Iris pigment epithelial cell (primary cell): ENCODE measurements at places on chromosomes 7 and 10.
A peak's percentile ranks its signal among the peaks of the same experiment; 100 is the strongest.

- no peak for DNase-seq
Observed at GRCh38 chr7:104453190-104453589, 124.8 kb downstream of the LHFPL3 start.

GRCh38 chr10:59907918-59908807 is 1.8 kb upstream of the CCDC6 start:
- peak; percentile 95 for DNase-seq

GRCh38 chr7:55336540-55336939 is 28.6 kb upstream of the LANCL2 start:
- DNase-seq = no peak

GRCh38 chr7:1677206-1678080 is 7.4 kb downstream of the ELFN1 start:
- DNase-seq = no peak

DNA sequence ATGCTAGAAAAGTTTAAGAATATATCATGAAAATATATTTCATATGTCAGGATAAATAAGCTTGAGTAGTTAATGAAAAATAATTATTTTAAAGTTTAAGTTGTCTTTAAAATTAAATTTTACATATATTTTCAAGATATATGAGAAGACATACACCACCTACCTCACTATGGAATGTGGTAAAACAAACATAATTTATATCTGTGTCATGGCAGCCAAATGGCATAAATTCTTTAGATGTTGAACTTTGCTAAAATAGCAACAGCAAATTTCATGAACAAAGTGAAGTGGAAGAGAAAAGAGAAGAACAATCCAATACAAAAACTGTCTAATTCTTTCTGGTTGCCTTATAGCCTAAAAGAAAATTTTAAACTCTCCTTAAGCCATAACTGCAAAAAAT is 39.6 kb upstream of the SLC16A12 start:
- DNase-seq = peak; percentile 25

DNA sequence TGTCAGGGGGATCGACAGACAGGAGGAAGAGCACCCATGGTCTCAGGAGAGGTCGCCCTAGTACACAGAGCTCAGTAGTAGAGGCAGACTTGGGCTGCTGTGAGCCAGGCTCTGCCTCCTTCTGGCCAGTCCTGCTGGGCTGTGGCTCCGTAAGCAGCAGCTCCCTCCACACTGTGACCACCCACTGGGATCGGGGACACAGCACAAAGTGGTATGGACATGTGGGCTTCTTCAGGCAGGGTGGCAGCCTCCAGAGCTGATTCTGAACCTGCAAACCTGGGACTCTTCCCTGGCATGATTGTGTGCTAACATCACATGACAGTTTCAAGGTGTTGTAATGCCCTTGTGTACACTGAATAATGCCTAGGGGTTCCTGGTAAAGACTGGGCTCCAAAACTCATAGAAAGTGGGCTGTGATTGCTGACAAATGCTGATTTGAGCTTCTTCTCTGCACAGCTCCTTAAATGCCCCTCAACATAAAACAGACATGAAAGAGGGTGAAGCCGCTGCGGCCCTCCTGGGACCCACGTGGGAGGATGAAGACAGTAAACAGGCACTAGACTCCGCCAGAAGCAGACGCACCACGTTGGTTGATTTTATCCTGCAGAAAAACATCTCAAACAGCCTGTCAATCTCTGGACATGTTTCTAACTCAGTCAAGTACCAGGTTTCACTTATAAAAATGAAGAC is 76.7 kb downstream of the GPR26 start:
- no peak for DNase-seq

GRCh38 chr10:72953687-72954086 is 919 bp downstream of the PLA2G12B start:
- DNase-seq = no peak

DNA sequence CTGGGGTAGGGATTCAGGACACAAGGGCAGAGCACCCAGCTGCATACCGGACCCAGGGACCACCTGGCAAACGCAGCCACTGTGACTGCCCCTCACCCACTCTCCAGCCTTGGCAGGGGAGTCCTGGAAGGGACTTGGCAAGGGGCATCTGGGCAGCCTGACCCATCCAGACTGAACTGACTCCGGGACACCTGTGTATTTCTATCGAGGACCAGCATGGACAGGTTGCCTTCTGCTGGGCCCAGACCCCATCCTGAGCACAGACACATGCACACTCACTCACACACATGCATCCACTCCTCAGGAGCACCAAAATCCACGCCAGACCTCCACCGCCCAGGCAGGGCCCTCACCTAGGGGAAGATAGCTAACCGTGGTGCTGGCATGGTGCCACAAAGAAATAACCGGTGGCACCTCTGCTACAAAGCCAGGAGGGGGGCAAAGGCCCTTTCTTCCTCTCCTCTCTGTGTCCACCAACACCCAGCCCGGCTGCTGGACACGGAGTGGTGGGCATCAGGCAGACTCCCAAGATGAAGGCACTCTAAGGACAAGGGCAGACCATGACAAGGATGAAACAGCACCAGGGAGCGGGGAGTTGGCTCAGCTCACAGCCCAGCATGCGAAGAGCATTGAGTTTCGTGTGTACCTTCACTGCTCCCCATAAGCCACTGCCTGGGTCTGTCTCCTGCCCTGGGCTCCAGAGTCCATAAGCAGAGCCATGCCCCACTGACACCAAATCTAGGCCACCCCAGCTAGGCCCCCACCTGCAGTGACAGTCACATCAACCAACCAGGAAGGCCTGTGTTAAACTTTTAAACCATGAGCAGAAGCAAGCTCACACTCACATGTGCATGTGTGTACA is 35.3 kb downstream of the KCNH2 start:
- DNase-seq = no peak

GRCh38 chr10:48452879-48453412 is 146.5 kb downstream of the MAPK8 start:
- no peak for DNase-seq

GRCh38 chr10:125063256-125063925 is 97.0 kb downstream of the CTBP2 start:
- no peak for DNase-seq

DNA sequence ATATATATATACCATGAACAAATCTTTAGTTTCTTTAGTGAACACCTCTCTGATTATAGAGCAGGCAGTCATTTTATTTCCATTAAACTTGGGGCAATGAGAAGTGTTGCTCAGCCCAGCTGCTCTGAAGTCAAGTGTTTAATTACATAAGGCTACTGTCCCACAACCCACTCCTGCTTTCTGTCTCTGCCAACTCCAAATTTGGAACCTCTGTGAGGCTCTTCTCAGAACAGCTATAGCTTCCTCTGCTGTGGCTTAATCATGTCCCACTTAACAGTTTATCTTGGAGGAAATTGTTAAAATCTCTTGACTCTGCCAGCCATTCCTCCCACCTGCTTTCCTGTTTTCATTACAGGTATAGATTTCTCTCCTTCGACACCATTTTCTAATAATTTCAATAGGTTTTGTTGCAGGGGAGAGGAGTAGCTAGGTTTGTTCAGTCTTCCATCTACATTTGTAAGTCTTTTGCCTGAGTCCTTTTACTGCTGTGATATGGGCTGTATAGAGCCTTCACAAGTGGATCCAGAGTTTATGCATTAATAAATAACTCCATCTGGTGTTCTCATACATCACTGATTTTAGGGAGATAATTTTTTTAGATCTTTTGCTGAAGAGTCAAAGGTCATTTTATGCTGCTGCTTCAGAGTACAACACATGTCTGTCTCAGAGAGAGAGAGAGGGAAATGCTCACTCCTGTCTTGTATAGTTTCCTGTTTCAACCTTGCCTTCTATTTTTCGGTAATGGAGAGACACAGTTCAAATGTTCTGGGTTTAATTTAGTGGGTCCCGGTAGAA is 170.4 kb downstream of the WNT2 start:
- DNase-seq = no peak

DNA sequence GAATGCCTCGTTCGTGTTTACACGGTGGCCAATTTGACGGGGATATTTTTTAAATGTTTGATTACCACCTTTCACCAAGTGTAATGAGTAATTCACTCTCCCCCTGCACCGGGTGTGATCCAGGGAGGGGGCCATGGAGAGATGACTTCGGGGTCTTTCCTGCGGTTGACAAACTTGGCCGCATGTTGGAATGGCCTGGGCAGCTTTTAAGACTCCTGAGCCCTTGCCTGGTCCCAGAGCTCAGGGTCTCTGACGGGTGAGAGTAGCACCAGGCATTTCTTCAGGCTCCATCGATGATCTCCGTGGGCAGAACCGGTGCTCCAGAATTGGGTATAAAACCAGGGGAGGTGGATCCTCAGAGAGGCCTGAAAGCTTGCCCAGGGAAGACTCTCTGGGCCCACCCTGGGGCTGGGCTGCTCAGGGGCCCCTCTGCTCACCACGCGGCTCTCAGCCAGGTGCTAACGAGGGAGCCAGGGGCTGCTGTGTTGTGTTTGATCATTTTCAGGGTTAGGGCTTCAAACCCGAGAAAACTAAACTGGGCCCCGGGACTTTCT is 882 bp downstream of the ZNF282 start:
- DNase-seq = no peak

GRCh38 chr10:34370126-34370525 is 445.0 kb downstream of the PARD3 start:
- DNase-seq = no peak

GRCh38 chr7:26060733-26061677 is 91.0 kb upstream of the NFE2L3 start:
- DNase-seq = no peak

GRCh38 chr10:118151461-118151860 is 104.7 kb upstream of the RAB11FIP2 start:
- DNase-seq = no peak

DNA sequence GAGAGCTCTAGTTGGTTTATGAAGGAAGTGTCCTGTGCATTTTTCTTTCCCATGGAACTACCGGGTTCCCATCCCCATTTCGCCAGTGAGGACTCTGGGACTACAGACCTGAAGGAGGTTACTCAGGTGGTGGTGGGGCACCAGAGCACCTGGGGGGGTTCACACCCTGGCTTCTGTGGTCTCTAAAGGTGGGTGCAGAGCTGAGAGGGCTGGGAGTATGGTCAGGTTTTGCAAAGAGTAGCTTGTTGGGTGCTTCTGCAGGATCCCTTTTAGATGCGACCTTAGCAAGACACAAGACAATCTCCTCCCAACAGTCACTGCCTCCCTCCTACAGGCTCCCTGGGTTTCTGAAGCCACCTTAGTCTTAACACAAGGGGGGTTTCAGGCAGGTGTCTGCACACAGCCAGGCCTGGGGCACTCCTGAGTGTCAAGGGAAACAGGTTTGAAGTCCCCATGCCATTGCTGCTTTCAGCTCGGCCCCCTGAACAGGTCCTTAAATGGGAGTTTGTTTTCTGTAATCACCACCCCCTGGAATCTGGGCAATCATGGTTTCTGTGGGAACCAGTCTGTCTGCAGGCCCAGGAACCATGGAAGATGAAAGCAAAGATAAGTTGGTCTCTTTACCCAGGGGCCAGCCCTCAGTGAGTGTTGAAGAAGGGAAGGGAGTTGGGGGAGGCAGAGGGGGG is 9.9 kb upstream of the CXCL12 start:
- DNase-seq = no peak

- DNase-seq = peak; percentile 39
Observed at GRCh38 chr10:3687510-3688081, 97.4 kb downstream of the KLF6 start.

GRCh38 chr10:16893664-16894063 is 76.4 kb upstream of the RSU1 start:
- no peak for DNase-seq

GRCh38 chr7:112790586-112791003 is 402 bp upstream of the TMEM168 start:
- DNase-seq = no peak

GRCh38 chr10:86018735-86019058 is 347.9 kb downstream of the GRID1 start:
- DNase-seq = no peak

GRCh38 chr7:136665878-136666509 is 202.5 kb upstream of the CHRM2 start:
- DNase-seq = no peak

GRCh38 chr10:113089551-113089950 is 139.5 kb downstream of the TCF7L2 start:
- DNase-seq = no peak
